Type B pancreatic cell (in vitro differentiated cells): ENCODE measurements at places on chromosomes 2 and 18. TPM values are rescaled to one million over a fixed set of nuclear protein-coding genes. Genes with fewer than 3 reads are reported as not detected.
A peak's percentile ranks its signal among the peaks of the same experiment; 100 is the strongest.

- DNase-seq = no peak
- peak overlapping the region; percentile 68 for H3K27ac ChIP-seq
- H3K4me3 ChIP-seq = no peak overlapping the region
- peaks cover 10% of the 10 kb centered on the region for H3K27me3 ChIP-seq
- H3K36me3 ChIP-seq = peaks cover 12% of the 10 kb centered on the region
These were observed 32.8 kb downstream of the NRP2 start for GRCh38 chr2:205714789-205715720.

GRCh38 chr18:67519592-67519991, 3.1 kb upstream of the DSEL start:
- H3K4me3 ChIP-seq = no peak overlapping the region
- no peak overlapping the region for H3K27ac ChIP-seq

PSMA8 gene
- total RNA-seq = 0.14 TPM in 1 of 2 replicates, not detected in the other

ATP8B1 gene
- 21.7 and 52.9 TPM in 2 replicates for total RNA-seq

SCYGR4 gene
- total RNA-seq = not detected in 2 replicates

HTR2B gene
- not detected in 2 replicates for total RNA-seq

GRCh38 chr18:57748770-57749603, 54.1 kb downstream of the ATP8B1 start:
- H3K4me3 ChIP-seq = no peak overlapping the region
- H3K4me1 ChIP-seq = peaks cover 14% of the 10 kb centered on the region
- no peaks in the 10 kb centered on the region for H3K27me3 ChIP-seq
- H3K36me3 ChIP-seq = no peaks in the 10 kb centered on the region
- no peak overlapping the region for H3K27ac ChIP-seq

GRCh38 chr2:86368161-86368824, 30.9 kb upstream of the REEP1 start:
- H3K36me3 ChIP-seq = no peaks in the 10 kb centered on the region
- H3K4me1 ChIP-seq = peaks cover 3% of the 10 kb centered on the region
- no peak overlapping the region for H3K4me3 ChIP-seq
- peaks cover 6% of the 10 kb centered on the region for H3K27me3 ChIP-seq
- no peak overlapping the region for H3K27ac ChIP-seq
- DNase-seq = no peak
